Stimulated activated CD4-positive, alpha-beta T cell treated with anti-CD3 and anti-CD28 coated beads, TNF-alpha, amount 100 ng/mL, for 4 hours (primary cell): ENCODE measurements at places on chromosomes 12 and 14.

- no peak for DNase-seq
These were observed 430.9 kb downstream of the LRIG3 start for GRCh38 chr12:58489394-58489793.

DNA sequence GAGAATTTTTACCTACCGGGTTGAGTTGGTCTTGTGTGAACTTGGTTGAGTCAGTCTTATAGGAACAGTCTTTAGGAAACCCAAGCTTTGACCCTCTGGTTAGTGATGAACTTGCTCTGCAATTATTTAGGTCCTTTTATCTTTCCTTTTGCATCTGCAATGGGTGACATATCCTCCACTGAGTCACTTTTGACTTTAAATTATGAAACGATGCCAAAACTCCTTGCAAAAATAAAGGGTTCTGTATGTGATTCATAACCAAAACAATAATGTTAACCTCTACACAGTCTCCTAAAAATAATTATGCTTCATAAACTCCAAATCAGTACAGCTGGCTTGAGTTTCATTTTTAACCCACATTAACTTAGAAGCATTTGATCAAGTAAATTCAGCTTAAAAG lies 979.4 kb downstream of the GALC start:
- DNase-seq, result no peak

DNA sequence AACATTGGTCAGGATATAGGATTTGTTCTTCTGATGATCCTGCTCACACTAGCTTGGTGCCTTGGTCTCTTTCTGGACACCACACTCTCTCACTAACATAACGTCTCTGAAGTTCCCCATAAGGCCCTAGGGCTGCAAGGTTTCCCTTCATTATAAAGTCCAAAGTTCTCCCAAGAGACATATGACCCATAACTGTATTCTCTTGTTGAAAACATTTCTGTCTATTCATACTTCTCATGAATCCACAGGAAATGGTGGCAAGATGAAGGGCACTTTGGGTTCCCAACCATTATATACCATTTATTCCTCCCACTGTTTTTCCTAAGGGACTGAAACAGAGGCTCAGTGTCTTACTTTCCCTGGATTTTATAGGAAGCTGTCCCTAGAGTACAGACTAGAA lies 37.1 kb upstream of the KITLG start:
- DNase-seq, result no peak

- DNase-seq, result no peak
These were observed 13.6 kb upstream of the GSG1 start for GRCh38 chr12:13117029-13117428.

GRCh38 chr12:131250028-131250950 lies 296.6 kb downstream of the ADGRD1 start:
- DNase-seq, result no peak

GRCh38 chr12:106892075-106892474 lies 63.6 kb upstream of the TMEM263 start:
- no peak for DNase-seq

GRCh38 chr12:12441429-12441807 lies 84.5 kb downstream of the BORCS5 start:
- no peak for DNase-seq

DNA sequence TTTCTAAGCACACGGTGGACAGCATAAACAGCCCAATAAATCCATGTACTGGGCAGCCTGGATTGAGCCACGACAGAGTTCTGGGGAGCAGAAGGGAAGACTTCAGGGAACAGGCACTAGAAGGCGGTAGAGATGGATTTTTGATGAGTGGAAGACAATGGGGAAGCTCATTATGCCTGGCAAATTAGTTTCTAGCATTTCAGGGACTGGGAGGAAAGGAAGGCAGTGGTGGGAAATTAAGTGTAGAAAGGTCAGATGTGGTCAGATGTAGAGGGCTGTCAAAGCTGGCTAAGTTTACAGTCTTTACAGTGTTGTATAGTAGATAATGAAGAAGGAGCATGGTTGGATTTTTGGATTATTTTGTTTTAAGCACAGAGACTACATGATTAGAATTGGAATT lies 9.2 kb downstream of the EGLN3 start:
- no peak for DNase-seq

DNA sequence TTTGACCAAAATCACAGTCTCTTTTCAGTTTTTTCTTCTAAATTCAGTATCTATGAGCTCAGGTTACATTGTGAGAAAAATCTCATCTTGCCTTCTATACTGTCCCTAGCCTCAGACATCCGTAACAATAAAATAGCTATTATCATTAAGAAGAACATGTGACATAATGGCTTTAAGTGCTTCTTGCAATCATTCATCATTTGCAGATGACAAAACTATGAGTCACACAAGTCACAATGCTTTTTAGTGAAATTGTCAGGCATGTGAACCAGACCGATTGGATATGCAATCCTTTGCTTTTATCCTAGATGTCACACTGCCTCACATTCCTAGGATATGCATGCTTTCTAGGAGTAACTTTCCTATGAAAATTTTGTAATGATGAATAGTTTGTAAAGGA lies 313.1 kb downstream of the SLC6A15 start:
- no peak for DNase-seq

DNA sequence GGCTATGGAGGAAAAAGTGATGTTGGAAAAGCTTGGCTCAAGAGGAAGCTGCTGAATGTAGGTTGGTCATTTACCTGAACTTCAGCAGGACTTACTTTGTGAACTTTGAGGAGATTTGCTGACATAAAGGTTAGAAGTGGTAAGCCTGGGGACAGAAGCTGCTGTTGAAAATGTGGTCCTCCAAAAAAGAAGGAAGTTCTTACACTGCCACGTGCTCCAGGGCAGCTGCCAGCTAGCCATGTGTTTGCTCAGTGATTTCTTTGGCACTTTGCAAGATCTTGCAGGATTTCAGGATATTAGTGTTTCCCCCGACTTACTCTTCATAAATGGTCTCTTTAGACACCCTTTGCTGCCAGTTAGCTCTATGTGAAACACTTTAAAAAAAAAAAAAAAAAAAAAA lies 14.8 kb upstream of the DYRK2 start:
- no peak for DNase-seq

DNA sequence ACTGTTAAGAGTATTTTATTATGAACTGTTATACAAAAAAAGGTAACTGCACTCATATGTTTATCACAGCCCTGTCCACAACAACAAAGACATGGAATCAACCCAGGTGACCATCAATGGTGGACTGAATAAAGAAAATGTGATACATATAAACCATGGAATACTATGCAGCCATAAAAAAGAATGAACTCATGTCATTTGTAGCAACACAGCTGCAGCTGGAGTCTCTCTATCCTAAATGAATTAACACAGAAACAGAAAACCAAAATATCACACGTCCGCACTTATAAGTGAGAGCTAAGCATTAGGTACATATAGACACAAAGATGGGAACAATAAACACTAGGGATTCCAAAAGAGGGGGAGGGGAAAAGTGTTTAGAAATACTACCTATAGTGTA lies 95.8 kb downstream of the BCAT1 start:
- DNase-seq, result no peak

DNA sequence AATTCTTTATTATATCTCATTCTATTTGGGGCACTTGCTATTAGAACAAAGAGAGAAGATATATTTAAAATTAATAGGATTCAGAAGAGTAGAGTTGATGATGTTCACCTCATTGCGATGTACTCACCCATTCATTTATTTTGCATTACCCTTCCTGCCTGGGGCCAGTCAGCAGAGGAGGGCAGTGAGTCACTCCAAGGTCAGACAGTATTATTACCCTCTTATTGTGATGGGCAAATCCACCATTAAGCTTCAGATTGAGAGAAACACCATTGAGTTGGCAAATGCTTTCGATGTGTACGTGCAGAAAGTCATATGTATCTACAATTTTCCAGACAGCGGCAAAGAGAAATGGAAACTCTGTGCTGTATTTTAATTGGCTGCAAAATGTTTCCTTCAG lies 134.2 kb downstream of the BICD1 start:
- no peak for DNase-seq

DNA sequence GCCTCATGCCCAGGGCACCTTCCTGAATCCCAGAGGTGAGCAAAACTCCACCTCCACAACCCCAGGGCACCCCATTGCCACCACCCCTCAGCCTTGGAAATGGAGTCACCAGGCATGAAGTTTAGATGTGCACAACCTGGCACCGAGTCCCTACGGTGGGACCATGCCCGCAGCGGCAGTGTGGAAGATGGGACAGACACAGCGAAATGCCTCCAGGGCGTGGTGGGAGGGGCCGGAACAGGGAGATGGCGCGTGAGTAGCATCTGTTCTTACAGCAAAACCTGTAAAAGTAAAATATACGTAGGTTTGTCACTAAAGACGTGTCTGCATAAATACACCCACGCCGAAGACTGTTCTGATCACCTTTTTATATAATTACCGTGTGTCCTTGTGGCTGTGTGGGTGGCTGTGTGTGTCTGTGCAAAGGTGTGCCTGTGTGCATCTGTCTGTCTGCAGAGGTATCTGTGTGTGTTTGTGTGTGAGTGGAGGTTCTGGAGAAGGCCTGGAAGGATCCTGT lies 17.4 kb upstream of the DEGS2 start:
- DNase-seq, result no peak

GRCh38 chr12:22103418-22103817 lies 57.4 kb downstream of the CMAS start:
- no peak for DNase-seq

DNA sequence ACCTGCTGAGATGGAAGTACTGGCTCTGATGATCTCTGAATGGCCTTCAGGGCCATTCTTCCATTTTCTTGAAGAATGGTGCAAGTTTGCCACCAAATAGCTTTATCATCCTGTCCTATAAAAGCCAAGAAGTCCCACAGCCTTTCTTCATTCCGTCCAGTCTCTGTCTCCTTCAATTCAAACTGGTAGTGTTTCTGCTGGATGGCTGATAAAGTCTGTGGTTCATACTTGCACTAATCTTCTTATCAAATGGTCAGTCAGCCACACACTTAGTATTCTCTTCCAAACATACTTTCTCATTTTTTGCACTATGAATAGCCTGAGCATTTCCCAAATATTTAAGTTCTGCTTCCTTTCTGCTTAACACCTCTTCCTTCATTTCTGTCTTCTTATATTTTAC lies 39.4 kb upstream of the BEGAIN start:
- no peak for DNase-seq

DNA sequence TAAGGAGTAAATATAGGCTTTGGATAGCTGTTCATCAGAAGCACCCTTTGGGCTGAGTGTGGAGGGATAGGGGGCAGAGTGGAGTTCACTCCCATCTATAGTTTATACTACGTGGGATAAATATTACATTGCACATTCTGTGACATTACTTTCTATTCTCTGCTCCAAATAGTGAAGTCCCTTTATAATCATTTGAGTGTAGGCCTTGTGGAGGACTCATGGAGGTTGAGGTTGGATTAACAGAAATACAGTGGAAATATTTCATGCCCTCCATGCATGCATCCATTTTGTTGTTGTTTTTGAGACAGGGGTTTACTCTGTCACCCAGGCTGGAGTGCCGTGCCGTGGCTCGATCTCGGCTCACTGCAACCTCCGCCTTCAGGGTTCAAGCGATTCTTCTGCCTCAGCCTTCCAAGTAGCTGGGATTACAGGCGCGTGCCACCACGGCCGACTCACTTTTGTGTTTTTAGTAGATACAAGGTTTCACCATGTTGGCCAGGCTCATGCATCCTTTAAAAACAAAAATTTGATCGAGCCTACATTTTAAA lies 1.4 kb downstream of the CHPT1 start:
- no peak for DNase-seq

GRCh38 chr14:31090883-31091764 lies 64.9 kb upstream of the STRN3 start:
- no peak for DNase-seq

GRCh38 chr14:61281186-61281947 lies at the start of gene TMEM30B:
Gene TMEM30B (minus strand): TSS chr14:61281338. CDS start chr14:61281147, 191 bp downstream.
- peak; percentile 11 for DNase-seq

GRCh38 chr14:26410189-26410685 lies 187.6 kb downstream of the NOVA1 start:
- no peak for DNase-seq

DNA sequence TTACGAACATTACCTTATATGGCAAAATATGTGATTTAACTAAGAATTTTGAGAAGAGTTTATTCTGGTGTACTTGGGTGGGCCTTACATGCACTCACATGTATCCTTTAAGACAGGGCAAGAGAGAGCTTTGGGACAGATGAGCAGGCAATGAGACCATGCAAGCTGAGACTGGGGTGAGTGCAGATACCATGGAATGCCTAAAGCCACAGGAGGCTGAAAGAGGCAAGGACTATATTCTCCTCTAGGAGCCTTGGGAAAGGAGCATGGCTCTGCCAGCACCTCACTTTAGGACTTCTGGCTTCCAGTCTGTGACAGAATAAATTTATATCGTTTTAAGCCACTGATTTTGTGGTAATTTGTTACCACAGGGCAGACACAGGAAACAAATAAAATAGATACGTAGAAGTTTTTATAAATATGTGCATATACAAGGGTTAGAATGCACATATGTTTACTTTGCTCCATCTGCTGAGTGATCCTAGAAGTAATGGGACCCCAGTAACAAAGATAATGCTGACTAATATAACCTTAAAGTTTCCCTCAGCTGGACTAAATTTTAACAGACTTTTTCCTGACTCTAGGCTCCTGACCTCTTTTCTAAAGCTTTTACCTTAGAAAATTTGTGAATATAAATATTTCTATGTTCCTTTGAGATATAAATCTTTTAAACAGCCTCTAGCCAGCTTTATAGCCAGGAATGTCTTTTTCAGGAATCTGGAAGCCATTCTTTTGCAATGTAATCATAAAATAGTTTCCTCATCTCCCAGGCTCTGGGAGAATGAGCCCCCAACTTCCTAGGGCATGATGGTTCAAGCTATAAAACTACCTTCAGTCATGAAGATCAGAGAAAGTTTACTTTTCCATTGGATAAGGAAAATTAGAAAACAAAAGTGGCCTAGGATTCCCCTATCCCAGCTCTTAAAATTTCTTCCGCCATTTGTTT lies 216.8 kb downstream of the PPFIA2 start:
- no peak for DNase-seq

DNA sequence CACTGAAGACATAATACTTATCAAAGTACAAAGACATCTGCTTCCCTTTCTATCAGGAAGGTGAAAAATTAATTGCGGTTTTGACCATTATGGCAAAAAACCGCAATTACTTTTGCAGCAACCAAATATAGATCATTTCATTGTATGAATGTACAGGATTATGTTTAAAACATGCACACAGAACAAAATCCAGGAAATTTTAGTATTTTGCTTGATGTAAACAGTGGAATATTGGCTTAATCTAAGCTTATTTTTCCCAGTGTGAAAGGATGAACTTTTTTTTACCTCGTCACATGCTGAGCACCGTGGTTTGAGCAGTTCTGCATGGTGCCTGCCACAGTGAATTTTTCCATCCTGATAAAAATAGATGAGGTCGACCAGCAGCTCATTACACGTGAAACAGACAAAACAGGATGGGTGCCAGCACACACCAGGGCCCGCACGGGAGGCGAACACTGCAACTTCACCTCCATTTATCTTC lies 121.2 kb downstream of the PRICKLE1 start:
- DNase-seq, result no peak

DNA sequence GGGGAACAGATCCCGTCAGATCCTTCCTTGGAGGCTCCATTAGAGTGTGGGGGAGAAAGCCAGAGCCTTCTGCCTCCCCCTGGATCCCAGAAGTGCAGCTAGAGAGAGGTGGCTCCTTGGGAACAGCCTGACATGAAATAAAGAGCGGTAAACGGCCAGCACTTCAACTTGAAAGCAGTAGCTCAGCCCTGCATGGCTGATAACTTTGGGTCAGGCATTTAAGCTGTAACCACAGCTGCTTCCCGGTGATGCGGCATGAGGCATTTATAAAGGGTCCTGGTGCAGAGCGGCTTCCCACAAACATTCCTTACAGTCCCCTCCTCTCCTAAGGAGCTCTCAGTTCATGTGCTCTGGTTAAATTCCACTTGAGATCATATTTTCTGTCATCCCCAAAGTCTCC lies 960.3 kb downstream of the VRK1 start:
- no peak for DNase-seq

GRCh38 chr14:48943913-48944312 lies 642.3 kb downstream of the RPS29 start:
- no peak for DNase-seq
